ENCODE measurements at places on chromosomes 2 and 18.

DNA sequence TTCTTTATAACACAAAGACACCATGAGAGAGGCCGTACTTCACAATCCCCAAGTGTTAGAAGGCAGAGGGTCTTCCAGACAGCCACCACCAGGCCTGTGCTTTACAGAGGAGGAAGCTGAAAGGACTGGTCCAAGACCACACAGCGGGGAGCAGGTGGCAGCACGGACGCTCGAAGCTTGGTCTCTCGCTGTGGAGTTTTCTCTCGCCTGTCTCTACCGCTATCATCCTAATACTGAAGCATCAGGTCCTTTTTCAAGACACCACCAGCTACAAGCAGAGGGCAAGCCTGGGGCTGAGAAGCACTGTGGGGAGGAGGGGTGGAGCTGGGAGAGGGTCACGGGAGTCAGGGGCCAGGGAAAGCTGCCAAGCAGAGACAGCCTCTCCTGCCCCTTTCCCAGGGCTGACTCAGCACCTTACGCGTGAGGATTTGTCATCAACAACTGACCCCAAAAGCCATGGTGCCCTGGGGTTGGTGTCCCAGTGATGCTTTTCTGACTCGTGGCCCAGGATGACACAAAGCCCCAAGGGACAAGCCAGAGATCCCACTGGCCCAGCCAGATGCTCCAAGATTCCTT is 31.9 kb upstream of the FOSL2 start:
- DNase-seq, result no peak

GRCh38 chr2:69086466-69086865 is 73.5 kb downstream of the ANTXR1 start:
- no peak for DNase-seq

- no peak for DNase-seq
Measured at GRCh38 chr2:72830273-72830672, 4.4 kb upstream of the EXOC6B start.

DNA sequence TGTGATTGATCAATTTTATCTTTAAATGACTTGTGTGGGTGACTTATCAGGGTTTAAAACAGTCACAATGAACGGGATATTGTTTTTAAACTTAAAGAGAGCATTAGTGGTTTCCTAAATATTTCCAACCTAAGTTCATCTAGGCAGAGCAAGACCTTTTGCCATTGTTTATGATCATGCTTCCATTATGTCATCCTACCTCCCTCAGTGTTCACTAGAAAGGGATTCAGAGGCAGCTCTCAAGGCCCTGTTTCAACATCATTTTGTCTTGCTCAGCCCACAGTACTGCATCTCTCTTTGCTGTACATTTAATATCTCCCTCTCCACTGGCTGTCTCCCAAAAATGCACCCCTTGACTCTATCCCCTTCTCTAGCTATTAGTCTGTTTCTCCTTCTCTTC is 21.5 kb upstream of the PELI1 start:
- no peak for DNase-seq

DNA sequence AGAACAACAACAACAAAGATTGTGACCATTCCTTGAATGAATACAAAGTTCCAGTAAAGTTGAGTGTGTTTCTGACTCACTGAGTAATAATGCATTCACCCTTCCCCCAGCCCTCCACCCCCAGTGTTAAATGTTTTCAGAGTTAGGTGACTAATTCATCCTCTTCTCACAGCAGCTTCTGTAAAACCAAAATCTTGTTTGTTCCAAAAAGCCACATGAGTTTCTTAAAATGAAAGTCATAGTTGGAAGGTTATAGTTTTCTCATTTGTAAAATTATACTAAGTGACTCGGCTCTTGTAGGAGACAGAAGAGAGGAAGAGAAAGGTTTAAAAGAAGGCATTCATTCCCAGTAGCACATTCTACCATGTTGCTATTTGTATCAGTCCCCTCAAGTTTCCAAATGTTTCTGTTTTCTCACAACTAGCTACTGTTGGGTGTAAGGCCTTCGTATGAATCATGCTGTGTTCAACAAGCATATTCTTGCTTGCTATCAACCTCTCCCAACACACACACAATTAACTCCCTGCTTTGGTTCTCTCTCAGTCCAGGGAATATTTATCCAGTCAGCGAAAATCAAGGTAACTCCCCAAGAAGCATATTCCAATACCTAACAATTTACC is 75.3 kb downstream of the MBD2 start:
- no peak for DNase-seq

- DNase-seq, result no peak
Measured at GRCh38 chr18:37948471-37948870, 382.9 kb upstream of the CELF4 start.

DNA sequence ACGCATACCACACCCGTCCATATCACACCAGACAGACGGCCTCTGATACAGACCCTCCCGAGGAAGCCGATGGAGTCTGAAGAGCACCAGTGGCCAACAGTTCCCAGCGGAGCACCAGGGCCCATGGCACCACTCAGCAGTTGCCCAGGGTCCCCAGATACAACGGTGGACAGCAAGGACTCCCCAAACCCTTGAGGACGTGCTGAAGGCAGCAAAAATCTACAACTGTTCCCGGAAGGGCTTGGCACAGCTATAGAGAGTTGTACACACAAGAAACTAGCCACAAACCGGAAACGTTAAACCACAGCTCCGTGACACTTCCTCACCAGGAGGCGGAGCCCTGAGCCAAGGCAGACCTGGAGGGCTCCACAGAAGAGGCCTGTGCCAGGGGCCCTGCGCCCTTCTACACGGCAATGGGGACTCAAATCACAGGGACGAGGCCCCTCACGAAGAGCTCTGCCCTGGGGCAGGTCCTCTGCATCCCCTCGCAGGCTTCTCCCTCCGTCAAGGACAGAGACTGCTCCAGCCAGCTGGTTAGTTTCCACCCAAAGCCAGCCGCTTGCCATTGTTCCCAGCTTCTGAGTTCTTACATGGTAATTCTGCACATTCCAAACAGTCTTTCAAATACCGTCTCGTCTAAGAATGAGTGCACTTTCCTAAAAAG is 133.4 kb downstream of the HDAC4 start:
- peak; percentile 39 for DNase-seq

- DNase-seq, result no peak
Measured at GRCh38 chr18:59501920-59502273, 142.8 kb upstream of the LMAN1 start.

DNA sequence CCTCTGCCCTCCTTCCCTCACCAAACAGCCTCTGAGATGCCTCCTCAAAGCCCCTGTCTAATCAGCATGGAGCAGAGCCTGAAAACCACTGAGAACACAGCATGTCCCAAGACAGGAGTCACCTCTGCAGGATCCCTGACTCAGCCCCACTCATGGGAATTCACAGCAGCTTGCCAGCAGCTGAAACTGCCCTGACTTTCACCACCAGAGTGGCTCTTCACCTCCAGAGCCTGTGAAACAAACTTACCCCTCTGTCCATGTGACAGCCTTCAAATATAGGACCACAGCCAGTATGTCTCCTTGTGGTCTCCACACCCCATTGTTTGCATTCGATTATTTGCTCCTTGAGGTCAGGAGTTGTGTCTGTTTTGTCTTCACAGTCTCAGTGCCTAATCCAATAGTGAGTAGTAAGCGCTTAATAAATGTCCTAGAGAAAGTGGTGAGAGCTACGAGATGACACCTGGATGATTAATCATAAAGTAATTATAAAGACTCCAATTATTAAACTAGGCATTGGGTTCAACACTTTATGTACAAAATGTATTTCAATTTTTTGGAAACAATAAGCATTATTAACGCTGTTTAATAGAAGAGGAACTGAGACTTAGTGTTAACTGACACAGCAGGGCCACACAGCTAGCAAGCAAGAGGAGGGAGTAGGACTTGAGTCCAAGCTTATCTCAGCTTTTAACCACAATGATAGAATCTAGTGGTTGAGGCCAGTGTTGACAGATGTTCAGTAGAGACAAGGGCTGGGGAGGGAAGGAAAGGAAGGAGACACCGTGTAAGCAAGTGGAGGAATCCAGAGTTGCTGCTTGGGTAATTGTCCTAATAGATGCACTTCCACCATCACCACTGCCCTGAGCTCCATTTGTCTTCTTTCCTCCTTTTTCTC is 358.7 kb upstream of the TNP1 start:
- no peak for DNase-seq

GRCh38 chr2:2810504-2810903 is 479.4 kb upstream of the MYT1L start:
- DNase-seq, result no peak

GRCh38 chr2:82538590-82539279 is 1920.3 kb downstream of the SUCLG1 start:
- no peak for DNase-seq

DNA sequence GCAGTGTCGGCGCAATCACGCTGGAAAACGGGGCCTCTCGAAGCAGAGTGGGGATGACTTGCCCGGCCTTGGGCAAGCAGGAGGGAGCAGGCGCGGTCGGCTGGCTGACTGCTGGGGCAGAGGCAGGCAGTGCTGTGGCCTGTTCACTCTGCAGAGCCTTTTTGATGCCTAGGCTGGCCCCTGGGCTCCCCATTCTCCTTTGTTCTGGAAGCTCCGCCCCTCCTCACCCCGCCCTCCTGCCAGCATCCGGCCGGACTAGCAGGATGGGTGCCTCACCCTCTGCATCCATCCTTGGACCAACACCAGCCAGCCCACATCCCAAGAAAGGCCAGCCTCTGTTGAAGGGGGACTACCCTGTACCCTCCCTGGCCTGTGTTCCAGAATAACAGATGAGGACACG is at the start of gene ASPRV1:
TSS of gene ASPRV1 (minus strand) at position 136 of the 400 bp plus-strand sequence. CDS start 195 bp downstream, outside the sequence.
- DNase-seq, result peak; percentile 67

GRCh38 chr2:158741625-158742024 is 53.5 kb upstream of the DAPL1 start:
- DNase-seq, result no peak

- no peak for DNase-seq
Measured at GRCh38 chr2:108364676-108365297, 13.0 kb upstream of the SULT1C4 start.
